ENCODE measurements at places on chromosomes 2 and 18.

- no peak for DNase-seq
Measured at GRCh38 chr18:4060427-4061281, 394.5 kb downstream of the DLGAP1 start.

- DNase-seq = no peak
Measured at GRCh38 chr2:237452861-237453260, 34.2 kb upstream of the MLPH start.

DNA sequence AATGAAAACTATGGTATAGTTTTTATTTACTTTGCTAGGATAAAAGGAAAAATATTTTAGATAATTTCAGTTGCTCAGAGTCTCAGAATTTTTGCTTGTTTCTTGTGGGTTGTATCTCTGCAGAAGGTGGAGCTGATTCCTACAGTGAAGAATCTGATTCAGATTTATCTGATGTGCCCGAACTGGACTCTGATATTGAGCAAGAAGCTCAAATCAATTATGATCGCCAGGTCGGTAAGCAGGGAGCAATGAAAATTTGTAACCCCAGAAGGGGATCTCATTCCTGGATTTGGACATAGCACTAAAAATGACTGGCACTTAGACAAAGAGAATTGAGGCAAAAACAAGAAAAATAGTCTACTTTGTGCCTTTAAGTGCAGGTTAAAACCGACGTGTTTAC is 140.2 kb downstream of the EML6 start:
- DNase-seq = no peak

DNA sequence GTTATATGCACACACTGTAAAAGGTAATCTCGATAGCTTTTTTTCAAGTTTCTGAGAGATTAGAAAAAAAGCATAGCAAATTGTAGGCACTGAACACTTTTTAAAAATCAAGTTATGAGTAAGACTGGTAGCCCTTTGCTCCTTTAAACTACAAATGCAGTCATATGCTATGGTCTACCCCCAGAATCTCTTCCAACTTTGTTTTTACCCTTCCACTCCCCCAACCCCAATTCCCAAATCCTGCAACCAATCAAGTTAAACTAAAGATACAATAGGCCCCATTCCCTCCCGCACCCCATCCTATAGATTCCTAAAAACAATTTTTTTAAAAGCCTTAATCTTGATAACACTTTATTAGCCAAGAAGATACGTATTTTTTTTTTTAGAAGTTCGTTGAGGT is 752 bp upstream of the BAZ2B start:
- no peak for DNase-seq

DNA sequence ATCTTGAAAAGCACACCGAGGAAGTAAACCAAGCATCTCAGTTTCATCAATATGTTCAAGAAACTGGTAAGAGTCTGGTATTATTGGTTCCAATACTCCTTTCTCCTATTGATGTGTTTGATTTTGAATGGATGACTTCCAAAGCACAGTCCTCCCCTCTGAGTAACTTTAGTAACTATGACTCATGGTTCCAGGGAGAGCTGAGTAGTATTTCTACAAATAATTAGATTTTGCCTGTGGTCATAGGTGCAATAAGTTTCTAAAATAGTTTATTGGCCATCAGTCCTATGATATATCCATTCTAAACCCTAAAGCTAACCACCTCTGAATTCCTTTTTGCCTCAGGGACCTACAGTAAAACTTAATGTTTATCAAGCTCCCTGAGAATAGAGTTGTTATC is 352.4 kb downstream of the XIRP2 start:
- no peak for DNase-seq

GRCh38 chr2:109277406-109277805 is 148.4 kb downstream of the SH3RF3 start:
- DNase-seq = no peak

- DNase-seq = no peak
Measured at GRCh38 chr2:43343573-43344304, 117.3 kb upstream of the ZFP36L2 start.

DNA sequence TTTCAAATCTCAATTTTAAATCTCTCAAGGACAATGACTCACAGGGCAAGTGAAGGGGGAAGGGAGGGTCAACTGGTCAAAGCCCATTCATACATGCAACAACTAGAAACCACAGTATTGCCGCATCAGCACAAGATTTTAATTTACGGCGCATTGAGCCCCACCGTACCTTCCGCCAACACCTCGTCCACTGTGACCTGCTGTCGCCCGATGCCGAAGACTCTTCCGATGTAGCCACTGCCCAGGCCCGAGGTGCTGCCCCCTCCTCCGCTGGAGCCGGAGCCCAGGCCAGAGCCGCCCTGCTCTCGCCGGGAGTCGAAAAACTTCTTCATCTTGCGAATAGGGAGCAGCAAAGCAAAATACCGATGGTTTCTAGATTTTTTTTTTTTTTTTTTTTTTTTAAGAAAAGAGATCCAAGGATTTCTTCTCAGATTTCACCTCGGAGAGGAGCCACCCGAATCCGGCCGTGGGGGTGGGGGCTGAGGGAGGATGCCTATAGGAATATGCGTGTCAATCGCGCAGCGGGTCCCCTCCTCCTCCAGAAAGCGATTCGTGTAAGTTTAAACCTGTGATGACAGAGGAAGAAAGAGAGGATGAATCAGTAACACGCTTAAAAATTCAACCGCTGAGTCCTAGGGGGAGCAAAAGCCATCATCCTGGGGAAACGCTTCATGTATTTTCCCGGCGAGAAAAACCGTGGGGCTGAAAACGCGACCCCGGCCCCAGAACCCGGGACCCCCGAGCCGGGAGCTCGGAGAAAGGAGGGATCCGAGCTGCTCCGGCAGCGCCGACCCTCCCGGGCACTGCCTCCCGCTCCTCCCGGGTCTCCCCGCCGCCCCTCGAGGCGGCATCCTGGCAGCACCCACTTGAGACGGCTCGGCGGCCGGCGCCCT is 584 bp downstream of the AAK1 start:
- peak; percentile 46 for DNase-seq

DNA sequence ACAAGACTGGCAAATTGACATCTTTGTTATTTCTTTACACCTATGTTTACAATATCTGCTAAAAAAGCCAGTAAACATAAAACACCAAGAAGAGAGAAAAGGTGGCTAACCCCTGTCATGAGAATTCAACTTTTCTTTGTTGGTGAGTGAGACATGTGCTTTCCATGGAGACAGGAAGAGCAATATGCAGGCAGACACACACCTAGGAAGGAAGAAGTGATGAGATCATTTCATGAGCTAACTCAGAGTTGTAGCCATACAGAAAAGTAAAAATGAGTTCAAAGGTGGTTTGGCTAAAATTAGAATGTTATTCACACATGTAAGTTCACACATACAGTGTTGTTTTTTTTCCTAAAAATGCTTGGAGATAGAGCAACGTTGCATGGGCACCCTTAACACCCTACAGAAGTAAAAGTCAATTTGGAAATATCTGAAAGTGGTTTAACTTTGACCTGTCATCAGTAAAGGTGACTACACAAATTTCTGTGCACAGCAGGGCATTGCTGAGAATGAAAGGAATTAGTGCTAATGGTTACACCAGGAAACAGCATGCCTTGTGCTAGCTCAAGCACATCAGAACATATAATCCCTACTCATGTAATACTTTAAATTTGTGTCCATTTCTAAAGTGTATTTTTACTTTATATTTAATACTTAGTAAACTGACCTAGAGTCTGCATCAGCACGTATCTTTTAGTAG is 557.6 kb downstream of the CBLN2 start:
- DNase-seq = no peak

DNA sequence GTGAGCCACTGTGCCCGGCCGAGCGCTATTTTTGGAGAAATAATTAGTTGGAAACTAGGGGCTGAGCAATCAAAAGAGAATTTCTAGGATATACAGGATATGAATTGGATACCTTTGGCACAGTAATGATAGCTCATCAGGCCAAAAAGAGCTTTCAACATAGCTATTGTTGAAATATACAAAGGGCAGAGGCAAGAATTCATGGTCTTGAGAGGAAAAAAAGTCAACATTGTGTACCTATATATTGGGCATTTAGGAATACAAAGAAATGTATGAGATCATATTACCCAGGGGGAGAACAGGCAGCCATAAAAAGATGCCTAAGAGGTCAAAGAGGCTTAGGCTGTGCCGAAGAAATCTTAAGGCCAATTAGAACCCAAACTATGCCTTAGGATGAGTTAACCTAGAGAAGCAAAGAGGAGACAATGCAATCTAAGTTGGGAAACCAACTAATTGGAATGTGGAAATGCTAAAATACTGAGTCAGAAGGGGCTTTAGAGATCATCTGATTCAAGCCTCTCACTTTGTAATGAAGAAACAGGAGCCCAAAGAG is 99.0 kb downstream of the RBBP8 start:
- DNase-seq = no peak

GRCh38 chr2:126643431-126643830 is 12.5 kb upstream of the GYPC start:
- DNase-seq = no peak

DNA sequence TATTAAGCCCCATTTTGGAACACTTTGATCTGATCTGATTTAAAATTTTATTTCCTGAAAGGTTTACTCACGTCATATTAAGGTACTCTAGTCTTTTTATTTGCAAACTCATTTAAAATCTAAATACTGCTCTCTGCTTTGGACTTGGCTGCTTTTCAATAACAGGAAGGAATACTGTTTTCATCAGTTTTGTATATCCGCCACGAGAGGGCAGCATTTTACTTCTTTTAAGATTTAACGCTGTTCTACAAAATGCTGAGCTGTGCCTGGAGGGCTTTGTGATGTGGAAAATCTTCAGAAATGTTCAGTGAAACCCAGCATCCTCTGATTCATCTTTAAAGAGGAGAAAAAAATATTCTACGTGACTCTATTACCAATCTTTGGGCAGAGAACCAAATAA is 37.5 kb upstream of the SLC38A11 start:
- no peak for DNase-seq

DNA sequence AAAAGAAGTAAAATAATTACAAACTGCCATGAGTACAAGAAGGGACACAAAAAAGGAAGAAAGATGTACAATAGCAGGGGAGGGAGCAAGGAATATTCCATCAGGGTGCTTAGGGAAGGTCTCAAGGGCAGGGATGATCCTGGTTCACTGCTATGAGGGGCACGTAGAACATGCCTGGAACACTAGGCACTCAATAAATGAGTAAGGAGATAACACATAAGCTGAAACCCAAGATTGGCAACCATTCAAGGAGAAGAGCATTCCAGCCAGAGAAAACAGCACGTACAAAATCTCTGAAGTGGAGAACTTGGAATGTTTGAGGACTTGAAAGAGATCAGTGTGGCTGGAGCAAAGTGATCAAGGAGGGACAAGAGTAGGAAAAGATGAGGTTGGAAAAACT is 103.2 kb downstream of the FAM161A start:
- DNase-seq = no peak

- DNase-seq = no peak
Measured at GRCh38 chr2:26711457-26712161, 19.1 kb downstream of the KCNK3 start.

- DNase-seq = no peak
Measured at GRCh38 chr2:7963787-7964186, 718.1 kb upstream of the ID2 start.

DNA sequence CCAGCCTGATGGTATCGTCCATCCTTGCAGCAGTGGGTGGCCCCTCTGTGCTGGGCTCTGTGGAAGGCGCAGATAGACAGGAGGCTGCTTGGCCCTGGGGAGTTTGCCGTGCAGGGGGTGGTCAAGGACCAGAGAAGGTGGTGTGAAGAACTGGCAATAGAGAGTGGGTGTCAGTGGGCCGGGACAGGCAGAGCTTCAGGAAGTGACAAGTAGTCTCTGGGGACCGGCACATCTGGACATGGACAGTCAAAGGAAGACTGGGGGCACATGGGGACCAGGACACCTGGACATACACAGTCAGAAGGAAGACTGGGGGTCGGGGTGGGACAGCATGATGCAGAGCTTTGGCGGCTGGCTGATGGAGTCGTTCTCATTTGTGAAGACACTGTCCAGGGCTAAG is 335.9 kb downstream of the AGAP1 start:
- DNase-seq = no peak

DNA sequence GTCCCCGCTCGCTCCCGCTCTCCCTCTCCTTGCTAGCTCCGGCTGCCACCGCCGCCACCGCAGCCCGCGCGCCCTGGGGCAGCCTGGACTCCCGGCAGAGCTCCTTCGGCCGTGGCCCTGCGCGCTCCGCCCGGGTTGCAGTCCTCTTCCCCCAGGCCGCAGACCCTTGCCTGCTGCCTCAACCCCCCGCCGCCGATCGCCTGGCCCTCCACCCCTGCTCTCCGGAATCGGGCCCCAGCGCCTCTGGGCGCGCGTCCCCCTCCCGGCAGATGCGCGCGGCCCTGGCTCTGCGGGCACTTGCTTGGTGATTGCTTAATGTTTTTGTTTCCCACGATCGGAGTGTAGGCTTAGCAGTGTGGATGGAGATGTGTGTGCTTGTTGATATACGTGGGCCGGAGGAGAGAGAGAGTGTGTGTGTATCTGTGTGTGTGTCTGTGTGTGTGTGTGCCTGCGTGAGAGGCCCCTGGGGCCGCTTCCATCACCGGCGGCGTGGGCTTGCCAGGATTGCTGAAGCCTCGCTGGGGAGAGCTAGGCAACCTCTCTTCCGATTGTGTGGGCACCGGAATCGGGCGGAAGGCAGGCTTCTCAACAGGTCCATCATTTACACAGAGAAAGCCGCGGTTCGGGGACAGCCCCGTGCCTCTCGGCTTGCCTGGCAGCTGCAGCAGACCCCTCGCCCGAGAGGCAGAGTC is 877 bp downstream of the INHBB start:
- peak; percentile 21 for DNase-seq

- no peak for DNase-seq
Measured at GRCh38 chr2:191322828-191323506, 77.8 kb downstream of the MYO1B start.

DNA sequence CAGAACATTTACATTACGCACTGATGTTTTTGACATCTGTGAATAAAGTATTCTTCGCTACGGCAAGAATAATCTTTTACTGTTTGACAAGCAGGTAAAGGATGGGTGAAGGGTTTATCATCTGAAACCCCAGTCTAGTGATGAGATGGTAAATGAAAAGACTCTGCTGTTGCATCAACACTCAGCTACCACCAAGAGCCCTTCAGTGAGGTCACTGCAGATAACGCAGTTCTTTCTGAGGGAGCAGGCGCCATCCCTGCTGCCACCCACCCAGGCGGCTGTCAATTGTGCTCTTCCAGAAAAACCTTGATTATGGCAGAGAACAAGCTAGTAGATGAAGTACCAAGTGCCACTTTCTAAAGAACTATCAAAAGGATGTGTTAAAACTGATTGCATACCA is 58.7 kb downstream of the ABCG8 start:
- no peak for DNase-seq

GRCh38 chr2:193584522-193584938 is 1389.8 kb upstream of the TMEFF2 start:
- DNase-seq = no peak

- no peak for DNase-seq
Measured at GRCh38 chr2:138373993-138374408, 127.6 kb upstream of the SPOPL start.

DNA sequence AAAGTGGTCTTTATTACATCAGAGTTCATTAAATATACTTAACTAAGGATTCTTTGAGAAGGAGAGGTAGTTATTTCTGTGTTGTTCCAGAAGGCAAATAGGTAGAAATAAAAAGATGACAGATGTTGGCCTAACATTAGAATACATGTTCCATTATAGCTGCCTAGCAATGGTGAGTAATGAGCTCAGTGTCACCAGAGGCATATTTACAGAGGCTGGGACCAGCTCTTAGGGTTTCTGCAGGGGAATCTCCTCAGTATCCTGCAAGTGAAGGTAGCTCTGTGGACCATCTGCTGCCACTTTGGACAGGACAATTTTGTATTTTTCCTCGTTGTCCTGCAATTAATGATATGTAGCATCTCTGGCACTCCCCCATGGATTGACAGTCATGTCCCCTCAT is 416.0 kb downstream of the THSD7B start:
- DNase-seq = no peak

- no peak for DNase-seq
Measured at GRCh38 chr2:78465707-78466106, 559.8 kb upstream of the REG3G start.

All from occipital lobe (tissue), 3 donors.